GM12878 (cell line): ENCODE measurements at places on chromosomes 5 and 9.

DNA sequence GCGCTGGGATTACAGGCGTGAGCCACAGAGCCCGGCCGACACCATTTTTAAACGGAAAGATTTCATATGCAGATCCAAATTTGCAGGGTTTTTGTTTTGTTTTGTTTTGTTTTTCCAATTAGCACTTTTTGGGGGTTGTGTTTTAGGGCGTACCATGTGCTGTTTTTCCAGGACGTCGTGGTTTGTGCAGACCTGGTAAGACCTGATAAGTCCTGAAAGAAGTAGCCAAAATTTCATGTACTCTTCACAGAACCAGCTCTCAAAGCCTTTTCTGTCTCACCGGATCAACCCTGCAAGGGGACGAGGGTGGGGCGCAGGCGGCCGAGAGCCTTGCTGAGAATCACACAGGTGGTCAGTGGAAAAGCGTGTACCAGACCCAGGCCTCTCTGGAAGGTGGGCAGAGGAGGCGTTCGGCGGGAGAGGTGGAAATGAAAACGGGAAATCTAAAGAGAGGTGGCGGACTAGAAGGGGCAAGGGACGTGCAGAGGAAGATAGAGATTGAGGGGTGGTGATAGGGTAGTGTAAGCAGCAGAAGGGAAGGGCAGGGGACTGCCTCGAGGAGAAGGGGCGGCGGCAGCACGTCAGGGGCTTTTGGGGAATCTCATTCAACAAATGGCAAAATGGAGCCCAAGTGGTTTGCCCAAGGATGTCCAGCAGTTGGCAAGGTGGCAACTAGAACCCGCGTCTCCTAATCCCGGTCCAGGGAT, 1.1 kb upstream of the FAF2 start:
- no peak for DNase-seq

DNA sequence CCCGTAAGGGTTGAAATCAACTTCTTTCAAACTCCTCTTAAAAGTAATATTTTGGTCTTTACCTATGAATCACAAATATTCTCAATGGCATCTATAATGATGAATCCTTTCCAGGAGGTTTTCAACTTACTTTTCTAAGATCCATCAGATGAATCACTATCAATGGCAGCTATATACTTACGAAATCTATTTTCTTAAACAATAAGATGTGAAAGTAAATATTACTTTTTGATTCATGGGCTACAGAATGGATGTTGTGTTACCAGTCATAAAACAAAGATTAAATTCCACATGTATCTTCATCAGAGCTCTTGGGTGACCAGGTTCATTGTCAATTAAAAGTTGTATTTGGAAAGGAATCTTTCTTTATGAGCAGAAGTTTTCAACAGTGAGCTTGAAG, 1877.7 kb upstream of the ACO1 start:
- no peak for DNase-seq

DNA sequence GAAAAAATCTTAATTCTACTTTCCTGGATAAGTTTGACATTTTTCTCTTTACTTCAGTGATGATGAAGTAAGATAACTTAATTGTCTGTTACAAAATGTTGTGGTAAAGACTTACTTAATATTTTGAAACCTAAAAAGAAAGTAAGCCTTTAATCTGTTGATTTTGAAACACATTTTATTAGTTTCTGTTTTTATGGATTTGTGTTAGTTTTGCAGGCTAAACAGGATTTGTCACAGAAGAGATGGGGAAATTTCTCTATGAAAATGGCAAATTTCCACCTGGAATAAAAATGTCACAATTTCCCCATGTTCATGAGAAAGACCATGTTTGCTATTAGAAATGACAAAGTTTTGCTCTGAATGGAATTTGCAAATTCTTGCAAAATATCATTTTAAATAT, 237.1 kb downstream of the RFX3 start:
- DNase-seq: no peak

- DNase-seq: no peak
Measured at GRCh38 chr5:91283326-91283725, 99.8 kb downstream of the ARRDC3 start.

DNA sequence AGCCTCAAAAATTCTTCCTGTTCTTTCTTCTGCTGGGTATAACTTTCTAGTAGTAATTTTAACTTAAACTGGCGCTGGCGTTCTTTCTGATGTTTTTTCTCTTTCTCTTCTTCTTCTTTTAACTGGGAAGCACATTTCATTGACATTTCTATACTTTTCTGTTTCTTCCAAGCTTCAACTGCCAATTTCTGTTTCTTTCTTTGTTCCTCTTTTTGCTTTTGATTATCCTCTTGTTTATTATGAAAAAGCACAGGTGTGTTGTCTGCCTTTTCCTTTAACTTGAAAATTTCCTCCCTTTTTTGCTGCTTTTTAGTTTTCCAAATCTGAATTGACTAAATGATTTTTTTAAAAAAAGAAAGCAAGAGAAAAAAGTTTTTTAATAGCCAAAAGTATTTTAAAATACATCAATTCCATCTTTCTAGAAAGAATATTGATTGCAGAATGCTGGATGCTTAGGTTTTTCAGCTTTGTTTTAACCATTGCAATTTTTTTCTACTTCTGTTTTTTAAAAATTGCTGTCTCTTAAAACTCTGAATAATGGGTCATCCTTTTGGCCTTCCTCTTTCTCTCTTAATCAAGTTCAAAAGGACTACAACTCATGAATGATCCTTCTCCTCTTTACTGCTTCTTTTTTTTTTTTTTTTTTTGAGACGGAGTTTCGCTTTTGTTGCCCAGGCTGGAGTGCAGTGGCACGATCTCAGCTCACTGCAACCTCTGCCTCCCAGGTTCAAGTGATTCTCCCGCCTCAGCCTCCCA, 8.8 kb upstream of the PGGT1B start:
- no peak for DNase-seq

DNA sequence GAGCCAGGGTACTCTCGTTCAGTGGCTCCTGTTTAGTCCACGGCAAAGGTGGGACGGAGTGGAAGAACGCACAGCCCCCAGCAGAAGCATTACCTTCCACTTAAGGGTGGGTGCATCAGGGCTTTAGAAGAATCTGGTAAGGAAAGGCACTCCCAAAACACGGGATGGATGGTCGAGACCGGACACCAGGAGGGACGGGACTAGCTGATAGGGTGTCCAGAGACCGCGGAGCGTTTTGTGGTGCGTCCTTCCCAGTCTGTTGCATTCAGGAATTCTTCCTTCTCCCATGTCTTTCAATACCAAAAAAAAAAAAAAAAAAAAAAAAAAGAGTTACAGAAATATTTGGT, 545 bp upstream of the CTSV start:
- DNase-seq: no peak

- no peak for DNase-seq
Measured at GRCh38 chr5:43485406-43485805, 1.7 kb upstream of the TMEM267 start.
